ENCODE measurements at places on chromosomes 13 and 19.
A peak's percentile ranks its signal among the peaks of the same experiment; 100 is the strongest.

DNA sequence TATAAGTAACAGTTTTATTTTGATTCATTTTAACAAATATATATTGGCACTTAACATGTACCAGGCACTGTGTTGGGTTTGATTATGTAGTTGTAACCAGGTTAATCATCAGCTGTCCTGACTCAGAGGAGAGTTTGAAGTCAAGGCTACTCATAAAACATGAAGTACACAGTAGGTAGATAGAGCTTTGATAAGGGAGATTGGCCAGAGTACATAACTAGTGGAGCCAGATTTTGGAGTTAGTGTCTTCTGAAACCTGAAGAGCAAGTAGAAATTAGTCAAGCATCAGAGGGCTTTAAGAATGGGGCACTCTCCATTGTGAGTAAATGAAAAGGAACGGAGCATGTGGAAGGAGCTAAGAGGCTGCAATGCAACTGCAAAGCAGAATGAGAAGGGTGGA is 333.9 kb downstream of the RFC3 start:
- DNase-seq: no peak

GRCh38 chr19:6092329-6093286 is 17.7 kb downstream of the RFX2 start:
- peak; percentile 77 for DNase-seq

- no peak for DNase-seq
Observed at GRCh38 chr19:53389978-53390377, 5.0 kb upstream of the ZNF765 start.

- DNase-seq: peak; percentile 10
Observed at GRCh38 chr13:102191951-102192502, 209.8 kb downstream of the FGF14 start.

GRCh38 chr13:110676595-110677587 is 29.0 kb downstream of the CARS2 start:
- DNase-seq: no peak

- DNase-seq: no peak
Observed at GRCh38 chr19:23384166-23384565, 11.1 kb downstream of the ZNF91 start.

- peak; percentile 87 for DNase-seq
Observed at GRCh38 chr13:46552889-46553520, at the start of gene LRCH1. Gene LRCH1 (plus strand): TSS chr13:46553170. CDS start chr13:46553397, 227 bp downstream.

GRCh38 chr19:54905421-54905802 is 536 bp upstream of the NCR1 start:
- DNase-seq: no peak

GRCh38 chr13:99659866-99660554 is 158.7 kb downstream of the TM9SF2 start:
- no peak for DNase-seq

DNA sequence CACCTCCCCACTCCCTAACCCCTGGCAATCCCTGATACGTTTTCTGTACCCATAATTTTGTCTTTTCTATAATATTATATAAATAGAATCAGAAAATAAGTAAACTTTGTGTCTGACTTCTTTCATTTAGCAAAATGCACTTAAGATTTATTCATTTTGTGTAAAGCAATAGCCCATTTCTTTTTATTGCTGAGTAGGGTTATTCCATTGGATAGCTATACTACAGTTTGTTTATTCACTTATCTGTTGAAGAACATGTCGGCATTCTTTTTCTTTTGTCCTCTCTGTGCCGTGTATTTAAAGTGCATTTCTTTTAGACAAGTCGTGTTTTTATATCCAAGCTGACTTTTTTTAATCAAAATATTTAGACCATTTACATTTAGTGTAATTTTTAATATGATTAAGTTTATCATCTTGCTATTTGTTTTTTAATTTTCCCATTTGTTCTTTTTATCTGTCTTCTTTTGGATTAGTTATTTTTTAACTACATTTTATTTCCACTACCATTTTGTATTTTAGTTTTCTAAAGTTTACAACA is 176.4 kb upstream of the TSHZ3 start:
- DNase-seq: no peak

DNA sequence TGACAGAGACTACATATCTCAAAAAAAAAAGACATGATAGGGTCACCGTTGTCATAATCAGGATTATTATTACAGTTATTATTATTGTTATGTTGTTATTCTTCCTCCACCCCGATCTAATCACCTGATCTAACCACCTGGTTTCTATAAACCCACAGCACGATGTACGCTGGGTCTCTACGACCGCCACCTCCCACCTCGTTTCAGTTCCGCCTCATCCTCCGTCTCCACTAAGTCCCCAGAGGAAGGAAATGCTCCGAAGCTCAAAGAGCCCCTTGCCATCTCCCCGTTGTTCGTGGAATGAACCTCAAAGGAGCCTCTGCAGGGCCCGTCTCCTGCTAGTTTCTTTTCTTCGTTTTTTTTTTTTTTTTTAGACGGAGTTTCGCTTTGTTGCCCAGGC is 15.9 kb upstream of the MEIS3 start:
- DNase-seq: no peak
